ENCODE measurements at places on chromosomes 12 and 14.

DNA sequence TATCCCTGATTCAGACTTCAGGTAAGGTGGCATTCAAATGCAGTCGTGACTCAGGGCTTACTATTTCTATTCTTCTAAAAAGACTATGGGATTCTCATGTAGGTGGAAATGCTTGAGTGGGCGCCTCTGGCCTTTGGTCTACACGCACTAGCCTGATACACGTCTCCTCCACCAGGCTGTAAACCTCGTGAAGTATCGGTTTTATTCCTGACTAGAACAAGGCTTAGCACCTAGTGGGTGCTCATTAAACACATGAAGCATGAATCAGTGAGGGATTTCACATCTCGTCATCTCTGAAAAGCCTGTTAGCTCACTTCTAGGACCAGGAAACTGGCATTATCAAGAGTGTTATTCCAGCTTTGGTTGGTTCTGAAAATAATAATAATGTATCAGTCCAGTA, 17.7 kb upstream of the HNF1A start:
- no peak for DNase-seq

GRCh38 chr14:24310646-24311604, at the start of gene LTB4R:
Gene LTB4R, plus strand, starts transcription at chr14:24311502. Its CDS starts 4,150 bp downstream, at chr14:24315652.
- DNase-seq, result peak; percentile 56

- no peak for DNase-seq
Measured at GRCh38 chr14:63614679-63615363, 26.9 kb downstream of the WDR89 start.

DNA sequence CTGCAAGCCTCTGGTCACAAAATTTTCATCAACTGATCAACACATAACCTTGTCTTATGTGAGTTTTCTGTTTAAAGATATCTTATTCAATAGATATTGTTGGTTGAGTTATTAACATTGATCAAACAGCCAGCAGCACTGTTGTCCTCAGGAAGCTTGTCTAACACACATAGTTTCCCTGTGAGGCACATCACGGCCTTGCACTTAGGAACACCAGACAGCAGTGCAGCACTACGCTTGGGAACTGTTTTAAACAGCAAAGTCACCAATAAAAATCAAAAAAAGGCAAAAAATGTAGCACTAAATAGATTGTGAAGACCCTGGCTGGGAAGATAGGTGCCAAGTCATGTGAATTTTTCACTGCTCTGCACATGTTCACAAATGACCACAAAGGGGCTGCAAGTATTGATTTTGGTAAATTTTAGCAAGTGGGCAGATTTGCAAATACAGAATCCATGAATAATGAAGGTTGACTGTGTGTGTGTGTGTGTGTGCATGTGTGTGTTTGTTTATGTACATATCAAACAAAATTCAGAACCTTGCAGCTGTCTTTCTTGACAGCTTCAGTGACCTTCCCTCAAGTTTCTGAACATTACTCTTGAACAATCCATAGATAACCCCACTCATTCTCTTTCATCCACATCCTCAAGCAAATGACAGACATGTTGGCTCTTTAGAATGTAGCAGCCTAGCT, 28.9 kb downstream of the VDR start:
- no peak for DNase-seq

DNA sequence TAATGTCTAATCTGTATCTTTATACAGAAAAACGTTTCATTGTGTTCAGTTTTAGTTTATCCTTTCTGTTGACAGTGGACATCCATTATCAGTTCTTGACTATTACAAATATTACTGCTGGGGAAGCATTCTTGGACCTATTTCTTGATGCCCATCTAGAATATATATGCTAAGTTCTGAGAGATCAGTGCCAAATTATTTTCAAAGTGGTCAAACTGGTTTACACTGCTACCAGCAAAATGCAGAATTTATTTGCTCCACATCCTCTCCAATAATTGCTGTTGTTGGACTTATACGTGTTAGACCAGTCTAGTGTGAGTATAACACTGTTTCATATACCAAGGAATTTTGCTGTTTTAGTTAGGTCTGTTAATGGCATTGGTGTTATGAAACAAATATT, 85.5 kb upstream of the TRAF3 start:
- no peak for DNase-seq

GRCh38 chr12:69247268-69248018, 8.1 kb downstream of the CPSF6 start:
- DNase-seq, result no peak

DNA sequence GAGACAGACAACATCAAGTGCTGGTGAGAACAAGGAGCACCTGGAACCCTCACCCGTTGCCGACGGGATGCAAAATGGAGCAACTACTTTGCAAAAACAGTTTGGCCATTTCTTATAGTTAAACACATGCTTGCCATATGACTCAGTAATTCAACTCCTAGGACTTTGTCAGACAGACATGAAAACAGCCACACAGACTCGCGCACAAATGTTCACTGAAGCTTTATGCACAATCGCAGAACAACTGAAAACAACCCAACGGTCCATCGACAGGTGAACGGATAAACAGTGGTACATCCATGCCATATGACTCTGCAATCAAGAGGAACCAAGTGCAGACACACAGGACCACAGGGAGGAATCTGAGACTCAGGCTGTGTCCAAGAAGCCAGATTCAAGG, 30.8 kb downstream of the NCOR2 start:
- no peak for DNase-seq

GRCh38 chr14:88882236-88882635, 57.8 kb downstream of the TTC8 start:
- DNase-seq, result no peak

DNA sequence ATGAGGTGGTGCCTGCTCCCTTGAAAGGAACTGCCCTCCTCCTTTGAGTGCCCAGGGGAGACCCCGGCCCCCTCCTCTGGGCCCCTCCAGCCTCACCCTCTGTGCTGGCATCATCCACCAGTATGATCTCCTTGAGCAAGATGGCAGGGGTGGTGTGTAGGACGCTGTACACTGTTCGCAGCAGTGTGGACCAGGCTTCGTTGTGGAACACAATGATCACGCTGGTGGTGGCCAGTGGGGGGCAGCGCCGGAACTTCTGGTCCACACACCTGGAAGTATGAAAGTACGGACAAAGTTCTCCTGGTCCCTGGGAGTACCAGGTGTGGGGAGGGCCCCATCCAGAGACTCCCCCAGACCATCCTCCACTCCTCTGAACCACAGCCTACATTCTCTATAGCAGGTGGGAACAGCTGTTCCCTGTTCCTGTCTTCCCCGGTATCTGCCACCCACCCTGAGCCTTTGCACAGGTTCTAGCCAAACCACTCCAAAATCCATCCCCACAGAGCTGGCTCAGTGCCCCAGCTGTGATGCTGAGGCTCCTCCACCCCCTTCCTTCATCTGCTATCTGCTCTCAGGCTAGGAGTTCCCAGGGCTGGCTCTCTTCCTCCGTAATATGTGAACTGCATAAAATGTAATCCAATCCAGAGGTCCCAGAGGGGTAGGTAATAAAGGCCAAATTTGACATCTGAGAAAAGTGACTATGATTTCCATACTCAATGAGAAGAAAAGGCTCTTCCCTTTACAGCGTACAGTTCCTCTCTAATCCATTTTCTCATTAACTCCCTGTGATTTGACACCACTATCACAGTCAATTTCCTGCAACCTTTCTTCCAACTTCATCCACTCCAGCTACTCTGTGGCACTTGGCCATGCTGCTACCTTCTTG, 13.9 kb downstream of the GALNT6 start:
- no peak for DNase-seq

- no peak for DNase-seq
Measured at GRCh38 chr12:89228491-89228890, 123.8 kb downstream of the DUSP6 start.

DNA sequence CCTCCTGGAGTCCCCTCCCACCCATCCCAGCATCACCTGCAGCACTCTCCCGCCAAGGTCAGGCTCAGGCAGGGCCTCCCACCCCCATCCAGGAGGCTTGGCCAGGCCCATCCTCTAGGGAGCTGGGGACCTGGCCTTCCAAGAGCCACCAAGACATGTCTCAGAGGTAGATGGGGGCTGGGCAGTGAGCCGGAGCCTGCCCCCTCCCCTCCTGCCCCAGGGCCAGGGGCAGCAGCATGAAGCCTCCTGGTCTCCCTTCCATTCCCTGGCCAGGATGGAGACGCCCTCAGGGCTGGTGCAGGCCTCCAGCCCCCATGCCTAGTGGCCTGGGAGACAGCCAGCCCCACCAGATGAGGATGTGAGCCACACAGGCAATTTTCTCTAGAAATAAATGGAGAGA, 69.3 kb upstream of the C14orf180 start:
- DNase-seq, result no peak

DNA sequence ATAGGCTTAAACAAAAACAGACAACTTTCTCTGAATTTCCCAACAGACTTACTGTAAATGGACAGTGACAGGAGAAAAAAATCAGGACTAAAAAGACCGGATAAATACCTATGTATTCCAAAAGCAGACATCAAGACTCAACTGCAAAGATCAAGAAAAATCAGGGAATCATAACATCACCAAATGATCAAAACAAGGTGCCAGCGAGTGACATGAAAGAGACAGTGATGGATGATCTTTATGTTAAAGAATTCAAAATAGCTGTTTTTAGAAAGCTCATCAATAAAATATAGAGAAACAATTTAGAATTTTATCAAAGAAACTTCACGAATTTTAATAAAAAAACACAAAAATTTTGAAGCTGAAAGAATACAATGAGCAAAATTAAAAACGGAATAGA, 952.5 kb upstream of the ATXN7L3B start:
- no peak for DNase-seq

- DNase-seq, result no peak
Measured at GRCh38 chr14:24780281-24780680, 146.3 kb upstream of the GZMB start.
